ENCODE measurements at places on chromosomes 11 and 22. TPM values are rescaled to one million over a fixed set of nuclear protein-coding genes. Genes with fewer than 3 reads are reported as not detected.
A peak's percentile ranks its signal among the peaks of the same experiment; 100 is the strongest.

A4GALT gene
- 6.0 TPM for total RNA-seq

MMP8 gene
- total RNA-seq: 8.4 TPM

DNA sequence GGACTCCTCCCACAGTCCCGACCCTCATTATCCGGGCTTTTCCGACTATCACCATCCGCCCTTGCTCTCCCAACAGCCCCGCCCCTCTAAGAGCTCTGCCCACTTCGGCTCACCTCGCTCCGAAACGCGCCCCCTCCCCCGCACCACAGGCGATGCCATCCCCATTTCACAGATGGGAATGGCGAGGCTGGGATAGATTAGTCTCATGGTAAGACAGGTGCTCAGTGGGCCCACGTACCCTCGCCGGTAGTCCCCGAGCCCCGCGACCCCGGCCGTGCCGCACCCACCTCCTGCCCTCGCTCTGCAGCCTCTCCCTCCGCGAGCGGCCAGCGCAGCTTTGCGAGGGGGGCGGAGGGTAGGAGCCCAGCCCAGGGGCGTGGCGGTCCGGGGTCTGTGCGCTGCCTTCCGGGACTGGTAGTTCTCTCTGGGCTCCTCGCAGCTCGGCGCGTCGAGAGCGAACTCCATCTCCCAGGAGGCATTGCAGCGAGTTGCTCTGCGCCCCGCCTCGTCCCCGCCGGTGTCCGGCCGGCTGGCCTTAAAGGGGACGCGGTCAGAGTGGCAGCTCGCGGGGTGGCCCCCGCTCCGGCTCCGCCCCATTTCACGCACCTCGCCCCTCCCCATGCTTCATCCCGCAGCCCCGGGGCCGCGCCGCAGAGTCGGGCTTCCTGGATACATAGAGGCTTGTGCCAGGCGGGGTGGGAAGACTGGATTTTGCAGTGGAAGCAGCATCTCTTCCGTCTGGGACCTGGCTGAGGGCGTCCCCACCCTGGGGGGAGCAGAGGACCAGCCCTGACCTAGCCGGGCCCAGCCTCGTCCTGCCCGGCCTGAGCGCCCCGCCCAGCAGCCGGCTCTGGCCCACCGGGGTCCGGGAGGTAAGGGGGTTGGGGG is at the start of the genes KCTD21 and USP35:
Gene KCTD21 (minus strand): TSS at position 341 of the 888 bp plus-strand sequence. CDS start 14,072 bp downstream, outside the sequence.
Gene USP35 (plus strand): TSS at position 634 of the 888 bp plus-strand sequence. CDS start 7,327 bp downstream, outside the sequence.
- DNase-seq: peak; percentile 94

- DNase-seq: peak; percentile 44
Observed at GRCh38 chr11:10856689-10857458, 979 bp downstream of the ZBED5 start.

DNA sequence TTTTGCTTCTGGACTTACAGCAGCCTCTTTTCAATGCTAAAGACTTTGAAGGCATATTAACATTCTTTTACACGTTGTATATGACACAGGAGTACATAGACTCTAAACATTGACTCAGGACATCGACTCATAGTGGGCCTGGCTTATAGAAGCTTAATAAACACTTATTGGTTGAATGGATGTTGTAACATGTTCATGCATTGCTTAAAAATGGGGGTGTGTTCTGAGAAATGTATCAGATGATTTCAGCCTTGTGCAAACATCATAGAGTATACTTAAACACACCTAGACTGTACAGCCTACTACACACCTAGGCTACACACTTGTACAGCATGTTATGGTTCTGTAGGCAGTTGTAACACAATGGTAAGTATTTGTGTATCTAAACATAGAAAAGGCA is 17.9 kb downstream of the TTC17 start:
- DNase-seq: no peak

DNA sequence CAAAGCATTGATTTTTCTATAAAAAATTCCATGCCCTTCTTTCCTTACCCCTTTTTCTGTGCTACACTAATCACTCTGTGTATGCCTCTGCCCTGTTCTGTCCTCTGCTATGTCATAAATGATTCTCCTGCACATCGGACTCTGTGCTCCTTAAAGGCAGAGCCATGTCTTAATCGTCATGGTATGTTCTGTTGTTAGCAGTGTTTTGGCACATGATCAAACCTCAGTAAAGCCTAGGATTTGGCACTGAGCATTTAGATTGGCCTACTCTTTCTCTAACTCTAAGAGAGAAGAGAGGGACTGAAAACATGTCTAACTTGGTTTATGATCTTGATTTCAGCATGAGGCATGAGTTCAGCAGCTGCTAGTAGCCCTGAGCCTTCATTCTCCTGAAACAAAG is 266.9 kb downstream of the AASDHPPT start:
- no peak for DNase-seq

GRCh38 chr11:19978668-19979518 is 181.4 kb downstream of the DBX1 start:
- no peak for DNase-seq

GRCh38 chr22:37219533-37219932 is 7.3 kb upstream of the SSTR3 start:
- no peak for DNase-seq
